ENCODE measurements at places on chromosomes 3 and 15.
A peak's percentile ranks its signal among the peaks of the same experiment; 100 is the strongest.

GRCh38 chr3:16090024-16090423 is 84.5 kb upstream of the GALNT15 start:
- no peak for DNase-seq

GRCh38 chr3:149151843-149152242 is 22.4 kb downstream of the HPS3 start:
- no peak for DNase-seq

DNA sequence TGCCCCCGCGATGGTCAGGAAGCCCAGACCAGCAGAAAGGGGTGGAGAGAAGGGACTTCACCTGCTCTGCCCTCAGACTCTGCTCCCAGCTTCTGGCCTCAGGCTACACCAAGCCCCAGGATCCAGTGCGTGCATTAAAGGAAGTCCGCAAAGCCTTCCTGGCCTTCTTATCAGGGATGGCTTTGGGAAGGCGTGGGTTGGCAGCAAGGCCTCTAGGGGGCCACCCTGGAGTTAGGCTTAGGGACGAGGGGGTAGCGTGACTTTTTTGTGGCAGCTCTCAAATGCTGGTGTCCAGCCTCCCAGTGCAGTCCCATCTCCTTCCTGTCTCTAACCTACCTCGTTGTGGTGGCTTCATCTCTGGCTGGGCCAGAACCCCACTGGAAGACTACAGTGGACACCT is 18.9 kb upstream of the RPL29 start:
- no peak for DNase-seq

- DNase-seq: no peak
These were observed 86.6 kb downstream of the FOXB1 start for GRCh38 chr15:60090747-60091146.

- no peak for DNase-seq
These were observed 58.4 kb downstream of the SYN2 start for GRCh38 chr3:12062605-12063004.

- DNase-seq: peak; percentile 52
These were observed 731 bp downstream of the FYTTD1 start for GRCh38 chr3:197750396-197750831.

- no peak for DNase-seq
These were observed 22.2 kb downstream of the MED12L start for GRCh38 chr3:151107701-151108100.

GRCh38 chr3:197475514-197475913 is 80.3 kb downstream of the BDH1 start:
- DNase-seq: no peak

Measured in stimulated activated naive CD4-positive, alpha-beta T cell treated with Interleukin-2 at 50 U/mL for 16 hours (primary cell).